ENCODE measurements at places on chromosomes 12 and 14.

- DNase-seq, result no peak
Measured at GRCh38 chr12:57623811-57624390, 9.1 kb downstream of the B4GALNT1 start.

GRCh38 chr12:95997911-95998510 lies 1.9 kb upstream of the HAL start:
- no peak for DNase-seq

- DNase-seq, result no peak
Measured at GRCh38 chr12:132351751-132352495, 22.5 kb upstream of the GALNT9 start.

DNA sequence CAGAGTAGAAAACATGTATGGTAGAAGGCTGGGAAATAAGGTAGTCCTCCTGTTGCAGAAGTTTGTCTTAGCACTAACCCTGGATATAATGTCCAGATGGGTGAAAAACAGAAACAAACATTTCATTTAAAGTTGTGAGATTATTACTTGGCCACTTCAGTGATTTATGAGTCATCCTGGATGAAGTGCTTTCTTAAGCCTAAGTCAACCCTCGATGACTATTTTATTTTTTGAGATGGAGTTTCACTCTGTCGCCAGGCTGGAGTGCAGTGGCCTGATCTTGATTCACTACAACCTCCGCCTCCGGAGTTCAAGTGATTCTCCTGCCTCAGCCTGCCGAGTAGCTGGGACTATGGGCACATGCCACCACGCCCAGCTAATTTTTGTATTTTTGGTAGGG lies 10.2 kb downstream of the DLST start:
- DNase-seq, result no peak

DNA sequence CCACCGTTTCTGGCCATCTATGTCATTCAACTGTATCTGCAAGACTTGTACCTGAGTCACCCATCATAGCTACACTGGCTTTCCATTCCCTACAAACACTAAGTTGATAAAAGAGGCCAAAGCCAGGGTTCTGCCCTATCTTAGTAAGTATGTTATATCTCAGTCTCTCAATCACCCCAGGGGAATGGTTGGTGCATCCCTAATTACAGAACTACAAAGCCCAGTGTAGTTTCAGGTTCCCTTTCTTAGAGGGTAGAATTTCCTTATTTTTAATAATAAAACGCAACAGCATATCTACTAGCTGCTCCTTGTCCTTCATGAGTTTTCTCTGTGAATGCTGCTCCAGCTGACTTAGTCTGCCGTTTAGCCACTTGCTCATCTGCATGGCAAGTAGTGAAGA lies 57.6 kb downstream of the ST8SIA1 start:
- DNase-seq, result no peak

DNA sequence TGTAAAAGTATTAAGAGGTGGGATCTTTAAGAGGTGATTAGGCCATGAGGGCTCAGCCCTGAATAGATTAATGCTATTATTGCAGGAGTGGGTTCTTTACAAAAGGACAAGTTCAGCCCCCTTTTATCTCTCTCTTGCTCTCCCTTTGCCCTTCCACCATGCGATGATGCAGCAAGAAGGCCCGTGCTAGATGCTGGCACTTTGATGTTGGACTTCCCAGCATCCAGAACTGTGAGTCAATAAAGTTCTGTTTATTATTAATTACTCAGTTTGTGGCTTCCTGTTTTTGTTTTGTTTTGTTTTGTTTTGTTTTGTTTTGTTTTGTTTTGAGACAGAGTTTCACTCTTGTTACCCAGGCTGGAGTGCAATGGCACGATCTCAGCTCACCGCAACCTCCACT lies 10.1 kb downstream of the RNASE1 start:
- no peak for DNase-seq

GRCh38 chr12:106416273-106416672 lies 58.7 kb downstream of the POLR3B start:
- no peak for DNase-seq

DNA sequence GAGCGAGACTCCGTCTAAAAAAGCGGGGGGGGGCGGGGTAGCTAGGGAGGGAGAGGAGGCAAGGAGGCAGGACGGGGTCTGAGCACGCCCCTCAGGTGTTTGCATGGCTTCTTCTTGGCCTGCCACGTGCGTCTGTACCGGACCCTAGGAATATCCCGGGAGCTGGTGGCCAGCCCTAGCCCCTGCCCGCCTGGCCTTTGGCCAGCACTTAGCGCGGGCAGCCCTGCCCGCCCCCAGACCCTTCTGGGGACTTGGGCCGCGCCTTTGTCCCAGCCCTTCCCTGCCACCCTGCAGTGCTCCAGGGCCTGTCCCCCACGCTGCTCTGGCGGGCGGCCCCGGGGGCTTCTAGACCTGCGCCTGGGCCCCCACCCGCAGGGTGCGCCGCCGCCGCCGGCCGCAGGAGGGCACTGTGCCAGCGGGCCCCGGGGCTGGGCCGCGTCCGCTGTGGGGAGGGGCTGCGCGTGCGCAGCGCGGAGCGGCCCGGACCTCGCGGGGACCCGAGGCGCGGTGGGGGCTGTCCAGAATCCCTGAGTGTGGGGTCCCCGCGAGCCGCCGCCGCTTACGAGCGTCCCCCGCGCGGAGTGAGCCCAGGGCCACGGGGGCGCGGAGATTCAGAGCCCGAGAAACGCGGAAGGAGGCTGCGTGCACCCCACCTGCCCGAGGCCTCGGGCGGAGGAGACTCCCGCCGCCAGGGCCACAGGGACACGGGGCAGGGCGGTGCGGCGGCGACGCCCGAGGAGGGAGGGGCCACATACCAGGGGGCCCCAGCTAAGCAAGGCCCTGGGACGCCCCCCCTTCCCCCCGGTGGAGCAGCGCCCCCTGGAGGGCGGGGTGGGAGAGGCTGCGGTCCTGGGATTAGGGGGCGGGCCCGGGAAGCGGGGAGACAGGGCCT lies 21.0 kb downstream of the SLC25A29 start:
- DNase-seq, result peak; percentile 72
